ENCODE measurements at places on chromosomes 5 and 9. TPM values are rescaled to one million over a fixed set of nuclear protein-coding genes. Genes with fewer than 3 reads are reported as not detected.

The ANKRD34B gene
- total RNA-seq = not detected

The GTF3C5 gene
- 30.3 TPM for total RNA-seq

The BARHL1 gene
- total RNA-seq = not detected

The GMCL2 gene
- total RNA-seq = not detected

The REEP2 gene
- total RNA-seq = 17.5 TPM

The SNCB gene
- total RNA-seq = not detected

The MEIKIN gene
- total RNA-seq = not detected

The FAM81B gene
- not detected for total RNA-seq

The INSL4 gene
- total RNA-seq = not detected
